ENCODE measurements at places on chromosomes 1 and 21.
A peak's percentile ranks its signal among the peaks of the same experiment; 100 is the strongest.

DNA sequence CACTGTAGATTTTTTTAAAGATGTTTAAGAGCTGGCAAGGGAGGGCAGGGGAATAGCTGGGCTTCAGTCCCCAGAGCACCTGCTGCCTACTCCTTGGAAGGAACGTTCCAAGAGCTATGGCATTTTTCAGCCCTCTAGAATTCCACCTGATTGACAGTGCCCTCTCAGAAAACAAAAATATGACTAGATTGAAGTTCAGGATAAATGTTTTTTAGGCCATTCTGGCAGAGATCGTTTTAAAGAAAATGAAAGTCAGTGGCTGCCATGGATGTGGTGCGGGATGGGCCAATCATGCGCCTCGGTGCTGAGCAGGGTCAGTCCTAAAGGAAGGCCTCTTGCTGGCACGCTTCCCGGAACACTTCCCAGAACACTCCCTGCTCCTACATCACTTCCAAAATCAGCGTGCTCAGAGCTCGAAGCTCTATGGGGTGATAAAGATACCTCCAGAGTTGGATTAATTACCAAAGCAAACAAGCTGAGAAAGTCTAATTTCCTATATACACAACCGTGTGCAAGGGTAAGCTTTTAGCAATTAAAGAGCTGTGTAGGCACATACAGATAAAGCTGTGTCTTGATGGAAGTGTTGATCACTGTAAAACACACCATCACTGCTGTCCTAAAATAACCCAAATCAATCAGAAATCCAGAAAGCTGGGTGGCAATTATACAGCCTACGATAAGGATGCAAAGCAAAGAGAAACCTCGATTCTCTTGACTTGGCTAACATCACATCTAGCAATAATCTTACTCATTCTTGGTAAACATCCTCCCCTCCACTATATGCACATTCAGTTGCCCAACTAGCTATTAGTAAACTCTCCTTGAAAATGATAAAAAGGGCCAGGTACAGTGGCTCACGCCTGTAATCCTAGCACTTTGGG, 34.6 kb downstream of the TGFBR3 start:
- no peak for DNase-seq

DNA sequence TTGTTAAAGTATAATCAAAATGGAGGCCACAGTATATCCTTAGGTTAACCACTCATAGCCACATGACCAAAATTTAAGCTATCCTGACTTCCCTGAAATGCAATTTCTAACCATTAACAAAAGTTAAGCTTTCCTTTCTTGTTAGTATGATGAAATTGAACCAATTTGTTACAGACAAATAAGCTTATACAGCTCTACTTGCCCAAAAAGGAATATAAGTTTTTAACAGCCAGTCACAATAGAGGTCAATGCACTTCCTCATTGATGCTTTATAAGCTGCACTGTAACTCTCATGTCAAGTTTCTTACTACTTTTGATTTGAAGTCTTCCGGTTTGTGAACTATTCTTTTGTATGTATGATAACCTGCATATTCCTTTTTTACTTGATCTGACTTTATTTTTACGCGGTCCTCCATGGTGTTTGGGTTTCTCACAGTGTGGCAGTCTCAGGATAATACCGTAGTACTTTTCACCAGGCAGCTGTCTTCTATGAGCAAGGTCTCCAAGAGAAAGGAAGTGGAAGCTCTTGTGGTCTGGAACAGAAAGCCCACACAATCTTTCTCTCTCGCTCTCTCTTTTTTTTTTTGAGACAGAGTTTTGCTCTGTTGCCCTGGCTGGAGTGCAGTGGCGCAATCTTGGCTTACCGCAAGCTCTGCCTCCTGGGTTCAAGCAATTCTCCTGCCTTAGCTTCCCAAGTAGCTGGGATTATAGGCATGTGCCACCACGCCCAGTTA, 331.6 kb downstream of the SRGAP2C start:
- peak; percentile 13 for DNase-seq

DNA sequence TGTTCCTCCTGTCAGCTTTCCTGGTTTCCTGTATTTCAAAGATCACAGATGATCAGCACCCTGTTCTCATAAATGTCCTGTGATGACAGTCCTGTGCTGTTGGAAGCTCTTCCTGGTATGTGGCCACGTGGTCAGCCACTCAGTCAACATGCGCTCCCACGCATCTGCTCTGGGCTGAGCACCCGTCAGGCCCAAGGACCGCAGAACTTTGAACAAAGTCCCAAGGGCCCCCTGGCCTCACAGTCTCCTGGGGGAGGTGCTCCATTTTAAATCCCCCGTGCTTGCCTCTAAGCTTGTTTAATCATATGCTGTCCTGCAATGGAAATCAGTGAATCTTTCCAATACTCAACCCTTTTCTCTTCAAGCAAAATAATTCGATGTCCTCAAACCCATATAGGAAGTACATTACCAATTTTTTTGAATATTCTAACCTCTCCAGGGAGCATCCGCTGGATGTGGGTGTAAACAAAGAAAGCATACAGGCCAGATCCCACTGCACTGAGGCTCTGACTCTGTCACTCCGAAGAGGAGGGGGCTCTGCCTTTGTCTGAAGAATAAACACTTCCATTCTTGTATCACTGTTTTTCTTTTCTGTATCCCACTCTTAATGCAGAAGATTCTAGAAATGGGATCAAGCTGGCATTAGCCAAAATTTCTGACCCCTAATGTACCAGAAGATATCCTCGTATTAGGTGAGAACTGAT, 250.3 kb downstream of the SDCCAG8 start:
- DNase-seq, result no peak

- DNase-seq, result no peak
Observed at GRCh38 chr1:17313530-17314309, 5.7 kb downstream of the PADI4 start.

GRCh38 chr1:46302641-46303037, 777 bp downstream of the LRRC41 start:
- DNase-seq, result no peak

DNA sequence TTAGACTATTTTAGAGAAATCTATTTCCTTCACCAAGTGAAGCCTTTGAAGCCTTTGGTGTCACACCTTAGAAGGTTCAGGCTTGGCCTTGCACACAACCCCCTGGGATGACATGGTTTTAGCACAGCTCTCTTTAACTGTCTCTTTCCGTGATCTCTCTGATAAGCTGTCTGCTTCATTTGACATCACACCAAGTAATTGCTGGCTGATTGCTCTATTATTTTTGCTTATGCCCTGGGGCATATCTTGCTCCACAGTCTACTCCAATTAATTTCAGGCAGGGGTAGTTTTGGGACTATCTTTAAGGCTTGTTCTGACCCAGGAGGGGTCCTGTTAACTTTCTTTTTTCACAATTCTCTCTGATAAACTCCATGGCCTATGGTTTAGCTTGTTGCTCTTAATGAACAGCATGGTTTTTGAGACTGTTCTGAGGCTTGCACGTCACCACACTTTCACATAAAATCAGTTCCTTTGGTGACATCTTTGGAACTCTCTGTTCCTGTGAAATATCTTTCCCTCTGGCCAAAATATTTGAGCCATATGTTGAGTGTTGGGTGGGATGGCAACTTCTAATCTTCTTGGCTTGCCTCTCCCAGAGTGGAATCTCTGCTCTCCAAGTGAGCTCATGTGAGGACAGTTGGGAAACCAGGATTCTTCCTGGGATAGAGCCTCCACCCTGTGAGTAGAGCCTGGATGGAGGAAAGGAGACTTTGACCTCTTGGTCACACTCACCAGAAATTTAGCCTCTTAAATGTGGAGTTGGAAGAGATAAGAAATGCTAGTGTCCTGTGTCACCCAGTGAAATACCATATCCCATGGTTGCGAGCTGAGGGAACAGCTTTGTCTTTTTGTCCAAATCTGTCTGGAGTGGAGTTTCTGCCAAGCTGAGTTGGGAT, 63.6 kb downstream of the MAP3K21 start:
- no peak for DNase-seq

DNA sequence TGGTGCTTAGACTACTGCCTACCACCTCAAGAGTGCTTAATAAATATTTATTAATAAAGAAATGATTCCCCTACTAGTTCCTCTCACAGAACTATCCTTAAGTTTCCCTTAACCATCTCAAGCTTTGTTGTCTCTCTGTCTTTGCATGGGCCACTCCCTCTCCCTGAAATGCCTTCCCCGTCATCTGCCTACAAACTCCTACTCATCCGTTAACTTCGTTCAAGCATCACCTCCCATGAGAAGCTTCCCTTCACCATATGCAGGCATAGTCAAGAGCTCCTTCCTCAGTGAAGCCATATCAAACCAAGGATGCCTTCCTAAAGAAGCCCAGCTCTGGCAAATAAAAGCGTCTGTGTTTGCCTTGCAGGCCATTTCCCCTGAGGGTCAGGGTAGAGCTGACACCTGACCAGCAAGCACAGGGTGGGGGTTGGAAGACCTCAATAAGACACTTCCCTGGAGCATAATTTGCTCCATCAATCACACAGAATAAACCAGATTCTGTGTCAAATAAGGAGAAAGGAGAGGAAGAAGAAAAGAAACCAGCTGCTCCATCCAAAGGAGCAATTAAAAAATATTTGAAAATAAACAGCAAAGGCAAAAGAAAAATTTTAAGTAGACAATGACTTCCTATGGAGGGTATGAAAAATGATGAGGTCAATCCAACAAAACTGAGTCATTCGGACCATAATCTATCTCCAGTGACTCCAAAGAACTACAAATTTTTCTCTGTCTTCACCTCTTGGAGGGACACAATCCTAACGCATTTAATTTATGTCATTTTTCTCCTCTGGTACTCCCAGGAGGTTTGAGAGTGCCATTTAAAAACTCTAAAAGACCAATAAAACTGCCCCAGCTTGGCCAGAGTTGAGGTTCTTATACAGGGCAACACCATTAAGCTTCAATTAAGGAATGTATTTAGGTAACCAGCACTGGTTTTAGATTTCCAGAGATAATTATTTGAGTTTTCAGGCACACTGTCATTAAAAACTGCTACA, 303.6 kb downstream of the KCNH1 start:
- DNase-seq, result no peak

DNA sequence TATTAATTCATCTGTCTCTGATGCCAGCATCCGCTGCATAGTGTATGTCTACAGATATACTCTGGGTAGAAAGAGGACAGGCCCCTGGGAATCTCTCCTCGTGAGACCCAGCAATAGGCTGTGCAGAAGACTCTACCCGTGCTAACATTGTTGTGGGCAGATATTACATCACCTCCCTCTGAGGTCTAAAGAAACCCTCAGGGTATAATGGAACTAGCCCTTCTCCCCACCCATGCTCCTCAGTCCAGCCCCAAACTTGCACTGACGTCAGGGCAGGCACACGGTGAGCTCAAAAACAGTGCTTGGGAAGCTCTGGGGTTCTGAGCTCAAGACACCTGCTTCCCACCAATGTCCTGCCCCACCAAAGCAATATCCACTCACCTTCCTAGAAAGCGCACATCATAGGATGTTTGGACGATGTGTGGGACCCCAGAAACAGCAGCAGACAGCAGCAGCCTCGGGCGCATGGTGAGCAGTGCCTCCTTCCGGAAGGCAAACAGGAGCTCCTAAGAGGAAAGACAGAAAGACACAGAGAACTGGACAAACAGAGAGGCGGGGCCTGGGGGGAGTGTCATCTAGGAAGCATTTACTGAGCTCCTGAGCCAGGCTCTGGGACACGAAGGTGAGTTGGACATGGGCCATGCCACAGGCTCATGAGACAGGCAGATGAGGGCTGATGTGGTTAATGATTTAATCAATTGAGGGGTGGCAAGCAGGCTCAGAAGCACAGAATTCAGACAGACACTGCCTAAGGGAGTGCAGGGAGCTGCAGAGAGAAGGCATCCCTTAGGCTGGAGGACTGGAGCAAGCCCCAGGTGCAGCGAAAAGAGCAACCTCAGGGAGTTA, 4.8 kb downstream of the OVGP1 start:
- no peak for DNase-seq

- DNase-seq, result no peak
Observed at GRCh38 chr1:50257940-50258685, 149.4 kb downstream of the ELAVL4 start.

- DNase-seq, result no peak
Observed at GRCh38 chr1:53093778-53094532, 31.9 kb downstream of the PODN start.

GRCh38 chr21:33035147-33035546, 9.4 kb downstream of the OLIG2 start:
- DNase-seq, result no peak

DNA sequence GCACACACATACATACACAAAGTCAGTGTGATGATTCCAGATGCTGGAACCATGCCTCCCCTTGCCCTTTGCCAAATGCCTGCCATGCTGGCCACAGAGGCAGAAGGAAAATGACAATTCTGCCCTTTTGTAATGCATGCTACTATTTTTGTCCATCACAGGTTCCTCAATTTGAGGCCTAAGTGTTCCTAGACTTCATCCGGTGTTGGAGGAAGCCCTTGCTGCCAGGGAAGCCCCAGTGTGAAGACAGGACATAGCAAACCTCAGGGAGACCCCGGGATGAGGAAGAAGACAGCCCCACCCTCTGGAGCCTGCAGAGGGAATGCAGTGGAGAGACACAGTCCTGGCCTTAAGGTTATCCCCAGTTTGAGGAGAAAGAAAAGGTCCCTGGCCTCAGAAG, 14.4 kb downstream of the PRR9 start:
- DNase-seq, result no peak

DNA sequence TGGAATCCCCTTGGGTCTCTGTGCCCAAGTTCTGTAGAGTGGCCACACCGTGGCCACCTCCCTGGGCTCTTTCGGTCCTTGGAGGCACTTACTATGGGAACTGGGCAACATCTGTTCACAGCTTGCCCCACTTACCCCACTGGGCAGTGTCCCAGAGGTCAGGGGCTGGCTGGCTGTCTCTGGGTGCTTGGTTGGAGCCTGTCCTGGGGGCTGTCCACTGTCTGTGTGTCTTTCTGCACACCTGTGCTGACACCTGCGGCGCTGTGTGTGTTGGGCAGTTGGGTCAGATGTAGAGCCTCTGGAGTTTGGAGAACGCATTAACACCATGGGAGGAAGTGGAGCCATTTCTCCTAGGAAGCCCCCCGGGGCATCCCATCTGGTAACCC, 1.3 kb upstream of the TMEM54 start:
- DNase-seq, result no peak

GRCh38 chr1:221437171-221437570, 304.7 kb downstream of the DUSP10 start:
- DNase-seq, result no peak

DNA sequence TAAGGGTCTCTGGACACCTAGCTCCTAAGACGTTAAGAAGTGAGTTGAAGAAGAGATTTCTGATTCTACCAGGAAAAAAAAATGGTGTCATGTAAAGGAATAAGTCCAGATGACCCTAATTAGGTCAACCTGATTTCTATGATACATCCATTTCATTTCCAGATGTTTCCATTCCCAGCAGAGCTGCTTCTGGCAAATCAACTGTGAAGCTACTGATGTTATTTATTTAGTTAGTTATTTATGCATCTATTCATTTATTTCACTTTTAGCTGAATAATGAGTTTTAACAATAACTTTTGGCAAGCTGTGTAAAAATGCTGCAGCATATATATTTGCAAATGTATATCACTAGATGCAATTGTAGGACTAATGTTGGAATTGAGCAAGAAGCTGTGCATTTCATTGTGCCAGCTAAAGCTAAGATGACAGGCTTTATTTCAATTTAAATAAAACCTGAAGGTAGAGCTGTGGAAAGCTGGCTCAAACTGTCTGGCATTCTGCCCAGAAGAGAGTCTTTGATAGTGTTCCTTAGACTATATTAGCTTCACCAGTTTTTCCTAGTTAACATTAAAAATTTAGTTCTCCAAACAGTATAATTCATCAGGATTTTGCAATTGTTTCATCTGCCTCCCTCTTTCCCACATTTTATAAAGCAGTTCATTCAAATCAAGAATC, 1164.4 kb upstream of the ADGRL4 start:
- DNase-seq, result no peak

- no peak for DNase-seq
Observed at GRCh38 chr21:38048167-38048566, 131.9 kb upstream of the KCNJ6 start.

All from stimulated activated CD4-positive, alpha-beta T cell treated with anti-CD3 and anti-CD28 coated beads, Interleukin-1b, Interleukin-23, amount 100 ng/mL, for 24 hours (primary cell).